ENCODE measurements at places on chromosomes 2 and 18.
A peak's percentile ranks its signal among the peaks of the same experiment; 100 is the strongest.

DNA sequence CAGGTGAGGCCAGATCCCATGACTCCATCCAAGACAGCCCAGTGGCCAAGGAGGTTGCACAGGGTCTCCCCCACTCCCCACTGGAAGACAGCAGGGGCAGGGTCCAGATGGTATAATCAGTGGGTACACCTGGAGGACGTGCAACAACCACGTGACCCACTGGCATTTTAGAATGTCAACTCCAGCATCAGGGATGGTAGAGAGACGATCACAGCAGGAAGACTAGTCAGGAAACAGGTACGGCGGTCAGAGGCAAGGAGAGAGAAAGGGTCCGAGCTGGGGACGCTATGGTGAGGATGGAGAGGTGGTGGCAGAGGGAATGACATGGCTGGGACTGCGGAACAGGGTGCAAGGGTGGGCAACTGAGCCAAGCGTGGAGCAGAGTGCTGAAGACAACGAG is 23.0 kb downstream of the SERTAD2 start:
- DNase-seq, result no peak

GRCh38 chr2:12046641-12047040 is 300.2 kb downstream of the LPIN1 start:
- DNase-seq, result no peak

- no peak for DNase-seq
Observed at GRCh38 chr2:117308861-117309770, 505.4 kb upstream of the DDX18 start.

GRCh38 chr2:190791347-190791975 is 89.2 kb upstream of the GLS start:
- DNase-seq, result no peak

GRCh38 chr18:49531678-49532153 is 30.1 kb upstream of the LIPG start:
- no peak for DNase-seq

- no peak for DNase-seq
Observed at GRCh38 chr2:232584238-232584637, 33.7 kb downstream of the EIF4E2 start.

DNA sequence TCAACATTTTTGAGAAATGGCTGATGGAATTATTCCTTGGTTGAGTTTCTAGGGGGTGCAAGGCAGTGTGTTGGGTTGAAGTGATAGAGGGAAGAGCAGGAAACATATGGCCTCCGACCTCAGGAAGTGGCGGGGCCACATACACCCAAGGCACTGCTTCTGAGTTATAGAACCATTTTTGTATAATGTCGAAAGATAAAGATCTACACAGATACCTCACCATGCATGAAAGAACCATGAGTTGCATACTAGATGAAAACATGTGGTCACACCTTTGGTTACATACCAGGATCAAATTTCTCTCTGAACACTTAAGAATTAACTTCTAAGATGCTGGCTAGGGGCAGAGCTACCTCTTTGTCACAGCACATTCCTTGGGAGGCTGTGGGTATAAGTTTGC is 23.2 kb downstream of the LAMA3 start:
- DNase-seq, result peak; percentile 5

DNA sequence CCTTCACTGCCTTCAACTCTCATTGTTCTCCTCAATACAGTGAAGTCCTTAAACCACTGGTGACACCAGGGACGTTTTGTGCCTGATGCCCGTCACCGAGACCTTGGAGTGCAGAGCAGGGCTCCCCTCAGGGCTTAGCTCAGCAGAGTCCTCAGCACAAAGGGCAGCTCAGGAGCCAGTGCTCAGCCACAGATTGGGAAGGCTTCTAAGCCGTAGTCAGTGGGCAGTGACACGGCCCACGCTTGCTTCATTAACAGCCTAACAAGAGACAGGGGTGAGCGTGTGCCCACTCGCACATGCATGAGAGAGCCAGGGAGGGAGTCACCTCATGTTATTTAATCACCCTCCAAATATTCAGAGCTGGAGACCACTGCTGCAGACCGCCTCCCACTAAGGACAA is 137.5 kb downstream of the SH3RF3 start:
- no peak for DNase-seq

GRCh38 chr2:159147690-159148089 is 138.8 kb downstream of the WDSUB1 start:
- DNase-seq, result no peak

DNA sequence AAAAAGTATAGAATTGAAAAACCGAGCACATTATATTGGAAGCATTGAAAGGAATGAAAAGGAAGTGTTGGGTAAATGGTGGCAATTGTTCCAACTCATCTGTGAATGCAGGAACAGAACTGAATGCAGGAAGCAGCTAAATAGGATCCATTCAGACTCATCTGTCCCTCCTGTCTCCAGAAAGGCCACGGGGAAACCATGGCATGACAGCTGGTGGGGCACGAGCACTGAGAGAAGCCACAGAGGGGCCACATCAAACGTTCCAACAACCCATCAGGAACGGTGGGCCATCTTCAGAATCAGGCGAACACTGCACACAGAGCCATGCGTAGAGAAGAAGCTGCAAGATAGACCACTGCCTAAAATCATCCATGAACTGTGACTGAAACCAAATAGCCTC is 138.5 kb upstream of the SLC35G4 start:
- no peak for DNase-seq

DNA sequence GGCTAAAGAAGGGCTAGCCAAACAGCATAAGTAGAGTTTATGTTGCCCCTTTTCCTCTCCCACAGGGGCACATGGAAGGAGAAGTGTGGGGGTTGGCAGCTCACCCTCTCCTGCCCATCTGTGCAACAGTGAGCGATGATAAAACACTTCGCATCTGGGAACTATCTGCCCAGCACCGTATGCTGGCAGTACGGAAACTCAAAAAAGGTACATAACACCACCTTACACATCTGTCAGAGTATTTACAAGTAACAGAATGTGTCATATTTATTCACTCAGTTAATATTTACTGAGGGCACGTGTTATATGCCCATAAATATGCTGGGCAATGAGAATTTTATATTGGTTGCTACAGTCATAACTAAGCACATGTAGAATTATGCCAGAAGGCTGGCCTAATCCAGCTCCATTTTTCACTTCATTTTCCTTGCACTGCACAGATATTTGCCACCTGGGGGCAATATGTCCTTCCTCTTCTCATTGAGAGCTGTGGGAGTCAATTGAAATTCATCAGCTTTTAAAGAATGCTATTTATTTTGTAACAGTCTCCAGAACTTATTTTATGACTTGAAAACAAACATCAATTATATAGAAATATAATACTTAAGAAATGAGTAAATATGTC is 150.6 kb downstream of the RTN4 start:
- peak; percentile 33 for DNase-seq

DNA sequence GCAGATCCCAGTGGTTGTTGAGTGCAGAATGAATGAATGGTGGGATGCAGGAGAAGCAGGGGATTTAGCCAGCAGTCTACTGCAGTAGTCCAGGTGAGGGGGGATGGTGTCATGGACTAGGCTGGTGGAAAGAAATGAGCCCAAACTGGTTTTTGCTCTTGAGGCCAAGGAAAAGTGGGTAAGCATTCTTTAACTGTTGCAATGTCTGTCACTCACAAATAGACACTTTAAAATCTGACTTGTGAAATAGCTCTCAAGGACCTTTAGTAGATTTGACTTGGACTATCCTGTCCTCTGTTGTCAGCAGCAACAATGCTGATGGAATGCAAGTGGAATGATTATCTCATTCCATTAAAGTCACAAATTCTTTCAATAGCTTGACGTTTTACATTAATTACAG is 37.5 kb upstream of the STK17B start:
- DNase-seq, result no peak

GRCh38 chr2:227402959-227403358 is 15.2 kb upstream of the SCYGR1 start:
- no peak for DNase-seq

- no peak for DNase-seq
Observed at GRCh38 chr2:130768191-130768855, 13.0 kb downstream of the AMER3 start.

GRCh38 chr2:224444021-224444420 is 42.1 kb upstream of the FAM124B start:
- DNase-seq, result no peak

DNA sequence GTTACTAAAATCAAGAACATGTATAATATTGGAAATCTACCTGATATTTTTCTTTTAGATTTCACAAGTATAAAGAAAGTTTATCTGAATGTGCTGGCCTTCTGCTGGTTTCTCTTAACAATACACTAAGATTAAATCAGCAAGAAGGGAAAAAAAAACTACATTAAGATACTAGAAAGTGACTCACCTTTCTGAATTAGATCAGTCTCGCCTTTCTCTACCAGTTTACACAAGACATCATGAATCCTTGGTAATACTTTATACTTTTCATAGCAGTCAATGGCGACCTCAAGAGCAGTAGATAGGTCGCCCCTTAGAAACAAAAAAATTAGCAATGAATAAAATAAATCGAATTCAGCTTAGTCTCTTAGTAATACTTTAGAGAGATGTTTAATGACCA is 61.2 kb downstream of the LRPPRC start:
- DNase-seq, result no peak

DNA sequence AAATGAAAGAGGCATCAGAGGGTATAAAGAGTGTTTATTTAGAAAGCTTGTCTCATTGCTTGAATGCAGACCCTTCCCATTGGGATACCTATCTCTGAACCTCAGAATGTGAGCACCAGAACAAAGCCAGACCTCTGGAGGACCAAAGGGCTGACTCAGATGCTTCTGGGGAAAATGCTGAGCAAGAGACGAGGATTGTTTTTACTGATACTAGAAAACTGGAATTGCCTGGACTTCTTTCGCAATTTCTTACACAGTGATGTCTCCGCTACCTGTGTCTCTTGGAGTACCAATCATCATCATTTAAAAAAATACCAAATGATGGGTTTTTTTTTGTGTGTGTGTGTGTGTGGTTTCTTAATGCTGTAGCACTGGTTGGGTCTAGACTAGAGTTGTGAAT is 55.6 kb upstream of the CCDC85A start:
- DNase-seq, result no peak

GRCh38 chr2:147273106-147273505 is 571.7 kb upstream of the ACVR2A start:
- no peak for DNase-seq

DNA sequence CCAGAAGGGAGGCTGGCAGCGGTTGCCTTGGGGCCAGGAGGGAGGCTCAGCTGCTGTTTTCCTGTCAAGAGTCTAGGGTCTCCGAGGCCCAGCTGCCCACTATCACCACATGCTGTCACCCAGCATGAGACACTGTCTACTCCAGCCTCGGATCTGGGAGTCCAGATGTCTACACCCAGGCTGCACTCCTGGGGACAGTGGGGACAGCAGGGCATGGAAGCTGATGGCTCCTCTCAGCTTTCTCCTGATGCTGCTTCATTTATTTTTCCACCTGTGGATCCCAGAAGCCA is 134.0 kb downstream of the PTGR3 start:
- DNase-seq, result no peak

GRCh38 chr2:66434679-66435548 is at the start of gene MEIS1:
Gene MEIS1 (plus strand): TSS chr2:66435125. CDS start chr2:66435857, 732 bp downstream.
- peak; percentile 38 for DNase-seq

DNA sequence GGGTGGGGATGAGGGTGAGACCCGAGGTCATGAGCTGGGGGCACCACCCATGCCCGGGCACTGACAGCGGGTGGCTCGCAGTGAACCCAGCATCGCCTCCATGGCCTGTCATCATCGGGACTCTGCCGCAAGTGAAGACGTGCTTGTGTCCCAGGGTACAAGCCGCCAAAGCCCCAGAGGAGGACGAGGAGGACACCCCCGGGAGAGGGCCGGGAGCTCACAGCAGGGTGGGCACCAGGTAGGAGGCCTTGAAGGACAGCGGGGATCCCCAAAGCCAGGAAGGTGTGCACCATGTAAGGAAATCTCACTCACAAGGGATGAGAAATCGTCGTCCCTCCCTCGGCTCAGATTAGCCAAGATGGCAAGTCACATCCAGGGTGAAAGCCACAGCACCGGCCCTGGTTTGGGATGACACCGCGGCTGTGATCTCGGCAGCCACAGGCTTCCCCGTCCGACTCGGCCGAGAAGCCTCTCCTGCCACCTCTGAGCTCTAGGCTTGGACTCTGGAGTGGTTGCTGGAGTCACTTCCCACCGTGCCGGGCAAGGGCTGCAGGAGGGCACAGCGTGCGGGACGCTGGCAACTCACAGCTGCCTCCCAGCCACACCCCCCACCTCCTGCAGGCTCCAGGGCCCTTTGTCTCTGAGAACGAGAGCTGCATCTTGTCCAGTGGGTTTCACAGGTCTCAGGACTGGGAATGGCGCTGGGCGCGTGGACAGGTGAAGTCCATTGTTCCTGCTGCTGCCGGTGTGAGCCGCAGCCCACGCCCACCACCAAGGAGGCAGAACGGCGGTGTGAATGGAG is 81.6 kb upstream of the CTDP1 start:
- no peak for DNase-seq

- no peak for DNase-seq
Observed at GRCh38 chr2:128390256-128390990, 71.8 kb upstream of the HS6ST1 start.

GRCh38 chr2:46555011-46555410 is 75.6 kb downstream of the TMEM247 start:
- peak; percentile 45 for DNase-seq

GRCh38 chr2:42743659-42743990 is 20.3 kb downstream of the OXER1 start:
- DNase-seq, result no peak

- DNase-seq, result no peak
Observed at GRCh38 chr2:66441581-66442320, 6.8 kb downstream of the MEIS1 start.

DNA sequence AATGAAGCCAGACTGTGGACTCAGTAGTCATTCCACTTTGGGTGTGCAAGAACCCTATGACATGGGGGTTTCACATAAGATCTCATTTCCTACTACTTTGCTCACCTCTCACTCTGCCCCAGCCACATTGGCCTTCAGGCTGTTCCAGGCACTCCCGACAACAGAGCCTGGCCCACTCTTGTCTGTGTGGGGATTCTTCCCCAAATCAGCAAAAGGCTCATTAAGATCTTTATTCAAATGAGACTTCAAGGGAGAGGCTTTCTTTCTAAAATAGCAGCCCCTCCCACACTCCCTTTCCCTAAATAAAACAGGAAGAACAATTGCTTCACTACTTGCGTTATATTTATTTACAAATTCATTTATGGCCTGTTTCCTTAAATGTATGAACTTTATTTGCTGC is 3.5 kb upstream of the CDC42EP3 start:
- DNase-seq, result no peak

GRCh38 chr2:204529795-204530463 is 15.3 kb upstream of the PARD3B start:
- no peak for DNase-seq

GRCh38 chr2:108396845-108397244 is 19.1 kb downstream of the SULT1C4 start:
- DNase-seq, result no peak

GRCh38 chr2:20917719-20918572 is 95.0 kb upstream of the LDAH start:
- no peak for DNase-seq

DNA sequence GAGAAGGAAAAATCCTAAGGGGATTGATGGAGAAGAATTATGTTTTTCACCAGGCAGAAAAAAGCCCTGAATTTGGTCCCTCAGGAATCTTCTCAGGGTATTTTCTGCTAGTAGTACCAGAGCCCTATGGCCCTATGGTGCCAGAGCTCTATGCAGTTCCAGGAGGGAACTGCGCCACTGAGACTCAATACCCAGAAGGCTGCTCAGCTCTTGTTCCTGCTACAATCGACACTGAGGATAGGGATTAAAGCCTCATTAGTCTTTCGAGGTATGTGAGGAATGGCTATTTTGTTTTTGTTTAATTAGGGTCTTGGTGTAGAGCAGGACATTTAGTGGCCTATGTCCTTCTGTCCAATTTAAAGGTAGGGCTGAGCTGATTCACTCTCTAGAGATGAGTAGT is 21.7 kb upstream of the PPP3R1 start:
- no peak for DNase-seq

- DNase-seq, result no peak
Observed at GRCh38 chr2:141569941-141570340, 560.9 kb downstream of the LRP1B start.

Data from CD4-positive, alpha-beta T cell treated with Interleukin-12 subunit alpha and Interleukin-12 subunit beta, for 1 hour (primary cell).